ENCODE measurements at places on chromosomes 2 and 18.

DNA sequence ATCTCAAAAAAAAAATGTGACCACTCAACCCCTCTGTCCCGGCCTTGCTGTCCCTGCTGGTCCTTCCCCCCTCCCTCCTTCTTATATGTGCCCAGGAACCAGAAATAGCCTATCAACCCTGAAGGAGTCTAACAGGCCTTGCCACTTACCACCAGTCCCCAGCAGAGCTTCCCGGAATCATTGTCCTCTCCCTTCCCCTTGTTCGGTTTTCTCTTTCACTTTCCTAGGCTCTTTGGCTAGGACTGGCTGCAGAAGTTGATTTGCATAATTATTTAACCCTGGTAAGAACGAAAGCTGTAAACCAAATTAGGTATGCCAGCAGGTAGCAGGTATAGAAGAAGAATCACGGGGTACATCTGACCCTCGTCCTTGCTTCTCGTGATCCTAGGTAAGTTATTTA is 72.6 kb upstream of the ZNF532 start:
- DNase-seq: no peak

- no peak for DNase-seq
Measured at GRCh38 chr2:241035818-241036396, 37.5 kb downstream of the SNED1 start.

DNA sequence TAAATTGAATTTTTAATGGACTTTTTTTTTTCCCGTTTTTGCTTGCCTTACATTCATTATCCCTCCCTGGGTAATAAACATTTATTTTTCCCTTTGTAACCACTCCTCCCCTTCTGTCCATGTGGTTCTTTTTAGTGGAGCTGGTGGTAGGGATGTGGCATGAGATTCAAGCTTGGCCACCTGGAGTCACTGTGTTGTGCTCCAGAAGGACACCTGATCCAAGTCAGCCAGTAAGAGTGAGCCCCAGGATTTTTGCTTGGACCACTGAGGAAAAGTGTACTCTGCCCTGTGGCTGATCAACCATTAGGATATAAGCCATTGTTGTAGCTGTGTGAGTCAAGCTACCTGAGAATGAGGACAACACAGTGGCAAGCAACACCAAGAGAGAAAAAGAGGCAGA is 11.1 kb upstream of the ACTR3 start:
- no peak for DNase-seq

DNA sequence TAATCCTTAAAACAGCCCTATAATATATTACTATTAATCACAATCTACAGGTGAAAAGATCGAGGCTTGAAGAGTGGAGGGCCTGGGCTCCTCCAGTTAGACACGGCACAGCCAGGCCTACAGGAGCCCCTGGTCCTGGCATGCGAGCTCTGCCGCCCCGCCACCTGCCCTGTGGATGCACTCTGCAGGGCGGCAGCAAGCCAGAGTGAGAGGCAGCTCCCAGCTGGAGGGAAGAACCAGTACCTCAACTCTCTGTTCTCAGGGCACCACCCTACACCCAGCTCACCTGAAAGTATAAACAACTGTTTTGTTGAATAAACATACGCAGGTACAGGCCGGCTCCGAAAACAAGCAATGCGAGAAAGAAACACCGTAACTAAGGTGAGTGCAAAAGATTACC is 34.6 kb downstream of the EIPR1 start:
- no peak for DNase-seq

- no peak for DNase-seq
Measured at GRCh38 chr2:224405841-224406370, 4.0 kb upstream of the FAM124B start.

GRCh38 chr2:205198140-205198525 is 484.2 kb upstream of the NRP2 start:
- no peak for DNase-seq

GRCh38 chr18:1149709-1150108 is 245.0 kb downstream of the ADCYAP1 start:
- no peak for DNase-seq

DNA sequence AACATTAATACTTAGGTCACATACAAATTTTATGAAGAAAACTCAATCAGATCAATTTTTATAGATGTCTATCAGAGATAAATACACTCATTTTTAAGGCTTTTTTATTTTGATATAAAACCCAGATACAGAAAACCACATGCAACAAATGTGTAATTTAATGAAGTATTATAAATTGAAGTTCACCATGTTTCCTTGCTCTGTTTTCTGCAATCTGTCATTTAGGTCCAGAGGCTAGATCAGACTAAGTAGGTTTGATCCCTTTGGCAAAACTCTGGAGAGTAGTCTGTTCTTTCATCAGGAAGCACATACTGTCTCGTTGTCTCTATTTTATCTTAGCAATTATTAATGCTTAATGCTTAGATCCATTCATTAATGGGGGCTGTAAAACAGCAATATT is 841.6 kb downstream of the MBD2 start:
- no peak for DNase-seq

DNA sequence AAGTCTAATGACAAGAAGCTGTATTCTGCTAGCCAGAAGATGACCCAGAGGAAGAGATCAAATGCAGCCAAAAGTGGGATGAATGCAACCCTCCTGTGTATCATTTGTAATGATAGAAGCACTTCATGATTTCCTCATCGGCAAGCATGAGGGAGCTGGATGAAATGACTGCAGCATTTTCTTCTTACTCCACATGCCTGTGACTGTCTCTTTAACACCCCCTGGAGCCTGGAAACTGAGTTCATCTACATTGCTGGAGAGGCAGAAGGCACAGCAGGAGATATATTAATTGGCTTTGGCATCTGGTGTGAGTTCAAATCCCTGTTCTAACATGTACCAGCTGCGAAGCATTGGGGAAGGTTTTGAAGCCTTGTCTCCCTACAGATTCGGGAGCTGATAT is 37.7 kb downstream of the ID2 start:
- DNase-seq: no peak

DNA sequence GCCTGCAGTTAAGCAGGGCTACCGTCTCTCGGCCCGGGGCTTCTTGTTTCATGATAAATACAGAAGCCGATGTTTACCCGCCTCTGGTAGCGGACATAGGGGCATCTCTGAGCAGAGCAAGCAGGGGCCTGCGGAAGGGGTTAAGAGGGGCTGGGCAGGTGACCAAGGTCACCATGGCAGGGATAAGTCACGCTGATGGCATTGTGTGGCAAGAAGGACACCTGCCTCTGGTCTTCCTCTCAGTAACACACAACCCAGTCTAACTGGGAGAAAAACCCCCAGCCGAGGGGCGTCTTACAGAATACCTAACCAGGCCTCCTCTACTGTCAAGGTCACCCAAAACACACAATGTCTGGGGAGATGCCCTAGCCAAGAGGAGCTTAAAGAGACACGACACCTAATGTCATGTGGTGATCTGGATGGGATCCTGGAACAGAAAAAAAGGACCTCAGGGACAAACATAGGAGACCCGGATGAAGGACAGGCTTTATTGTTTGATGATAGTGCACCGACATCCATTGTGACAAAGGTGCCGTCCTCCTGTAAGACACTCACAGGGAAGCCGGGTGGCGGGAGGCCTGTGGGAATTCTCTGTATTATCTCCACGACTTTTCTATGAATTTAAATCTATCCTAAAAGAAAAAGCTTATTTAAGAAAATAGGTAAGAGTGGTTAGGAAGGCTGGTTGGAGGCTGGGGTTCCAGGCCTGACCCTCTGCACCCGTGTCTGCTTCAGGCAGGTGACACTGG is 24.8 kb downstream of the SH3BP4 start:
- no peak for DNase-seq

GRCh38 chr2:207845202-207845864 is 75.6 kb upstream of the FZD5 start:
- DNase-seq: no peak

DNA sequence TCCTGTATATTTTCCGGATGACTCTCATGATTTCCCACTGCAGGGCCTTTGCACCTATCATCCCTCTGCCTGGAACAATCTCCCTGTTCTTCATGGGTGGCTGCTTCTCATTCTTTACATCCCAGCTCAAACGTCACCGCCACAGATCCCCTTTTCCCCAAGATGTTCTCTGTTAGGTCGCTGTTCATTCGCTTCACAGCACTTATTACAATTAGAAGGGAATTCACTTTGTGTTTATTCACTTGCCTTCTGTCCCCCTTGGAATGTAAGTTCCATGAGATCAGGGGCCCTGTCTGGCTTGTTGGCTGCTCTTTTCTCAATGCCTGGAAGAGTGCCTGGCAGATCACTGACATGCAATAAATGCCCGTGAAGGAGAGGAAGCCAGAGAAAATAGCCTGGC is 106.7 kb downstream of the FOXI3 start:
- DNase-seq: no peak

GRCh38 chr2:120486946-120487345 is 141.0 kb downstream of the INHBB start:
- DNase-seq: no peak

Measured in NCI-H187 (cell line).